Stimulated activated CD4-positive, alpha-beta T cell treated with anti-CD3 and anti-CD28 coated beads, Interleukin-1b, Interleukin-23, amount 100 ng/mL, for 1 hour (primary cell): ENCODE measurements at places on chromosomes 5 and 9.

- no peak for DNase-seq
Measured at GRCh38 chr5:45774528-45774927, 78.3 kb upstream of the HCN1 start.

DNA sequence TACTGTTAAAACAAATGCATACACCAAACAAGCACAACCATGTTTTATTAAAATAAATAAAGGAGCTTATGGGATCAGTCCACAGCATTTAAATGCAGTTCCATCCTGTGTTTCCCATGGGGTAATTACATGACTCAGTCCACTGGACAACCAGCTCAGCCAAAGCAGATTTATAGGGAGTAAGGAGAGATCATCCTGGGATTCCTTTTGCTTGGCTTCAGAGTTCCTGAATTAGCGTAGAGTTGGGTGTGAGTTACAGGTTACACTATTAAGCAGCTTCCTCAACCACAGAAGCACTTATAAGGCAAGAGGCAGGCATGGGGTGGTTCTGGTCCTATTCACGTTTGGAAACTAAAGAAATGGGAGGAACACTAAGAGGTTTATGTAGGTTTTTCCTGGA lies 381.1 kb upstream of the ACTBL2 start:
- no peak for DNase-seq

DNA sequence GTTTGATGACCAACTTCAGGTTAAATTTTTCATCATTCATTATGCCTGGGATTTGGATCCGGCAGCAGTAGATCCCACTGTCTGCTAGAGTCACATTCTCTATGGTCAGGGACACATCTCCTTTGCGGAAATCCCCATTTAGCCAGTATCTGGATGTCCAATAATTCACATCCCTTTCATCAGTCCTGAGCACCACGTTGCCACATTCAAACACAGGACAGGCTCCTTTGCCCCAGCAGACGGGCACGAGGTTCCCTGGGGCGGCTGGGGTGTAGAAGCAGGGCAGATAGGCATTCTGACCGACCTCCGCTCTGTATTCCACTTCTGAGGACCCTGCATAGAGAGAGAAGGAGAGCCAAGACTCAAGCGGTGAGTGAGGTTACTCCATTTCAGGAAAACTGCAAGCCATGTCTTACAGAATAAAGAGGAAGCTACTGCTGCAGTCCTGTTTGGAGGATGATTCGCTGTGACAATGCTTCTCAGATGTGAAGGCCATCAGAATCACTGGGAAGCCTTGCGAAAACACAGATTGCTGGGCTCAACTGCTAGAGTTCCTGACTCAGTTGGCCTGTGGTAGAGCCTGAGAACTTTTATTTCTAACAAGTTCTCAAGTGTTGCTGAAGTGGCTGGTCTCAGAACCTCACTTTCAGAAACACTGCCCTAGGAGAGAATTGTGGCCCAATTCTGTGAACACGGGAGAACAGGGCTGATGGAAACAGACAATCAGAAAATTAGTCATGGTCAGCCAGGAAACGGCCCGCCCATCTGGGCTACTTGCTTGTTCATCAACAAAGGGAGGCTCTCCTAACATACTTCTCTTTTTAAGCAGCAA lies 2.0 kb downstream of the HAVCR2 start:
- DNase-seq = no peak

- DNase-seq = no peak
Measured at GRCh38 chr5:73387601-73388305, 60.8 kb downstream of the FOXD1 start.

DNA sequence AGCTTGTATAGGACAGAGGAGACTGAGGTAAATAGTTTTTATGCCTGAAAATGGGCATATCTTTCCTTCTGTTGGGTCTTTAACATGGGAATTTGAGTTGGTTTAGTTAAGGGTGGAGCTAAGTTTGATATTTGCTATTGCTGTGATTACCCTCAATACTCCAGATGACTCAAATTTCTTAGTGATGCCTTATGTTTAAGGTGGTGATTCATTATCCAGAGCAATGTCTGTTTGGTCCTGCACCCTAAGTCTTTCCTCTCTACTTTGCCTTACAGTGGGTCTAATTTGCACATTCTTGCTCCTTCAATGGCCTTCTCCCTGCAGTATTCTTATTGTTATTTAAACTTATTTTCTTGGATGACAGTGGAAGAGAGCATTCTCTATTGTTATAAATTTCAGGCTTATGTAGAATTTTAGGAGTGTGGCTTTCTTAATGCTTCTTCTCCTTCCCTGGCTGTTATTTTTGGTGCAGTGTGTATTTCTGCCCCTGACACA lies 312.9 kb upstream of the RPS23 start:
- DNase-seq = no peak

- no peak for DNase-seq
Measured at GRCh38 chr5:38329132-38329715, 70.9 kb downstream of the EGFLAM start.

DNA sequence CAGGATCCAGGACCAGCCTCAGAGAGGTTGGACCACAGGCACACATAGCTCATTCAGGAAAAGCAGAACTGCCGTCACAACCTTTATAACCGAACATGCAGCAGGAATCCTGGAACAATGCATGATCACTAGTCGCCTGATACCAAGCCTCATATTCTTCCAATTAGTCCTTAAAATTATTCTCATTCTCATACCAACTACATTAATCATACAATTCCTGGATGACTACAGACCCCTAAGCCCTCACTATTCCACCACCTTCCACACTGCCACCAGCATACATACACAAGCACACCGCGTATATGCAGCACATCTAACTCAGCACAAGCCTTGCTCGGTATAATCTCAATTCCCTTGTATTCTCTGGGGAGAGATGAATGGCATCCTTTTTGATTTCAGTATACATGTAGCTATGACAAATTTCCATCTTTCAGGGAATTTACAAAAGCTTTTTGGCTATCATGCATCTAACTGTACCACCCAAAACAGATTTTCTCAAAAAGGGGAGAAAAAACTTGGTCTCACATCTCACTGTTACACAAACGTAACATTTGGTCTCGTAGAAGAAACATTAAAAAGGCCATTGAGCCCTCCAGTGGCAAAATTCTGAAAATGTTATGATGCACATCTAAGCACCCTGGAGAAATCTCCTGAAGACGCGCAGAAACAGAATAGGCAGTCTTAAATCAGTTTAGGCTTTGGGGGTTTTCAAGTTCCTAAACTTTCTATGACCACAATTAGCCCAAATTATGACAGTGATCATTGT lies 46.2 kb downstream of the MCTP1 start:
- no peak for DNase-seq

DNA sequence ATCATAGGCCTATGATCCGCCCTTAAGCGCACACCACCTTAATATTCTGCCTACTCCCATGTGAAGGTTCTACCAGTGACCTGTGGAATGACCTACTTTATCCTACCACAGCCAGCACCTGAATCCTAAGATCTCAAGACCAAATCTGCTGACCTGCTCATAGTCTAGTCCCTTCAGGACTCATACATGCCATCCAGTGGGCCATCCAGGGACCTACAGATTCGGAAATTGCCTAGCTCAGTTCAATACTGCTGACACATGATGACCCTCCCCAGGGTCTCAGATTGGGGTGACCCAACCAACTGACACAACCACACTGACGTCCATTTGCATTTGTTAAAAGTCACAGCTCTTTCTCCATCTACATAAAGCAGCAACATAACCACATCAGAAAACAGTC lies 443.8 kb upstream of the ST8SIA4 start:
- no peak for DNase-seq
